ENCODE measurements at places on chromosomes 13 and 19. TPM values are rescaled to one million over a fixed set of nuclear protein-coding genes. Genes with fewer than 3 reads are reported as not detected.

DNA sequence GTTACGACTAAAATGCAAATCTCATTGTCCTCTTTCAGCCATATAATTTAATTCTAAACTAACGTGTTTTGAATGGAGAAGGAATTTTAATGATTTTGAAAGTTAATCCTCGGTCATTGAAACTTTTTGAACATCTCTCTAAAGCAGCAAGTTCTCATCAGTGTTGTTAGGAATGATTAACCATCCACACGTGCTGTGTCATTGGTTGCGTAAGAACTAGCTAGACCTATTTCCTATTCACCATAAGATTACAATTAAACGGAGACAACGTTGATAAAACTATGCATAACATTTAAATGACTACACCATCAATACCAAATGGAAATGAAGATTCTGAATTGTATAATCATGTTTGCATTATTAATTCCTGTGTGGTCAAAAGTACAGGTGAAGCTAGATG is 155.6 kb upstream of the IRS2 start:
- H3K27ac ChIP-seq: no peak overlapping the region
- no peak for DNase-seq
- no peaks in the 10 kb centered on the region for H3K4me1 ChIP-seq
- peaks cover 16% of the 10 kb centered on the region for H3K27me3 ChIP-seq

KIR2DL4 gene
- total RNA-seq: not detected

JAK3 gene
- total RNA-seq: 149 TPM

DNA sequence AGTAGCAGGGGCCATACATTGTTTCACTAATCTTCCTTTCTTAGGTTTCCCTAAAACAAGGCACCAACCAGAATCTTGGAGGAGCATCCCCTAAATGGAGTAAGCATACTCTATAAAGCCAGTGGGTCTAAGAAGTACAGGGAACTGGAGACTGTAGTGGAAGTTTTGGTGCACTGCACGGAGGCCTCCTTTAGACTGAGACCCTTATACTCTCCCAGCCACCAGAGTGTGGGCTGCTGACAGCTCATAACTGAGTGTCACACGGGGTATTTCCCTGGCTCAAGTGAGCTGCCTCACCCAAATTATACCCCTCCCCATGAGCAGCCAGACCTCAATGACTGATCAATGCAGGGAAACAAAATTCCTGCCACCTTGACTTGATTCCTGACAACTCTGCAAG is 349.5 kb downstream of the NDFIP2 start:
- H3K27ac ChIP-seq: no peak overlapping the region
- H3K36me3 ChIP-seq: no peaks in the 10 kb centered on the region
- H3K4me3 ChIP-seq: no peak overlapping the region

FXYD5 gene
- total RNA-seq: 557 TPM

GRCh38 chr19:53894707-53895106 is 12.7 kb downstream of the PRKCG start:
- peaks cover 13% of the 10 kb centered on the region for H3K36me3 ChIP-seq
- H3K4me3 ChIP-seq: no peak overlapping the region
- H3K4me1 ChIP-seq: peaks cover 15% of the 10 kb centered on the region
- DNase-seq: no peak

GRCh38 chr13:66195238-66195637 is 1034.9 kb downstream of the PCDH9 start:
- DNase-seq: no peak
- H3K4me3 ChIP-seq: no peak overlapping the region
- no peaks in the 10 kb centered on the region for H3K27me3 ChIP-seq
- H3K36me3 ChIP-seq: no peaks in the 10 kb centered on the region

UHRF1 gene
- 0.34 TPM for total RNA-seq

- no peak overlapping the region for H3K27ac ChIP-seq
- no peaks in the 10 kb centered on the region for H3K4me1 ChIP-seq
- no peak for DNase-seq
- H3K4me3 ChIP-seq: no peak overlapping the region
- H3K36me3 ChIP-seq: peaks cover 3% of the 10 kb centered on the region
These were observed 140.4 kb downstream of the TEX29 start for GRCh38 chr13:111460548-111461444.

- H3K27ac ChIP-seq: no peak overlapping the region
- H3K4me3 ChIP-seq: no peak overlapping the region
- peaks cover 27% of the 10 kb centered on the region for H3K4me1 ChIP-seq
- DNase-seq: no peak
- peaks cover under 1% of the 10 kb centered on the region for H3K36me3 ChIP-seq
These were observed 39.7 kb downstream of the RCBTB2 start for GRCh38 chr13:48493066-48493765.

DNA sequence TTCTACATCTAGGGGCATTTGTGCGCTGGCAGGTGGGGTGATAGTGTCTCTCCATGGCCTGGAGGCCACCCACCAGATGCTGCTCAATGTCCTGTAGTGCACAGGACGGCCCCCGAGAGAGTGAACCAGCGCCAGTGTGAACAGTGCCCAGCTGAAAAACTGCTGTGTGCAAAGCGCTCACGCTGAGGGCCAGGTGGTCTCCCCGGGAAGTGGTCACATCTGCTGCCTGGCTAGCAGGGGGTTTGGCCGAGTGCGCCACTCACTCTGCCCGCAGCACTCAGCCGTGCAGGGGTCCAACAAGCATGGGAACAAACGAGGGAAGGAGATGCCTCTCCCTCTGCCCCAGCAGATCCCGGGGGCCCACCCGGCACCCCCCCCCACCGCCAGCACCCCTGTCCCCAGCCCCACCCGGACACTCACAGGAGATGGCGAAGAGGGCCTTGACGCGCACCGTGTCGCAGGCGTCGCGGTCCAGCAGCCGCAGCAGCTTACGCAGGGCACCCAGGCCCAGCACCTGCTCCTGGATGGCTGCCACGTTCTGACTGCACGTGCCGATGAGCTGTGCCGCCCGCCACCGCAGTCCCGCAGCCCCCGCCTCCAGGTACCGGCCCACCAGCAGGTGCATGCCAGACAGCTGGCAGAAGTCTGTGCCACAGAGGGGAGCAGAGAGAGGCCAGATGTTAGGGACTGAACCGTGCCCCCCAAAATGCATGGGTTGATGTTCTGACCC is 5.8 kb downstream of the HSPBP1 start:
- H3K4me1 ChIP-seq: peaks cover 15% of the 10 kb centered on the region
- H3K36me3 ChIP-seq: peaks cover 9% of the 10 kb centered on the region
- no peak overlapping the region for H3K27ac ChIP-seq
- DNase-seq: no peak
- H3K4me3 ChIP-seq: peak overlapping the region; percentile 12

EID2 gene
- total RNA-seq: 14.4 TPM

DNA sequence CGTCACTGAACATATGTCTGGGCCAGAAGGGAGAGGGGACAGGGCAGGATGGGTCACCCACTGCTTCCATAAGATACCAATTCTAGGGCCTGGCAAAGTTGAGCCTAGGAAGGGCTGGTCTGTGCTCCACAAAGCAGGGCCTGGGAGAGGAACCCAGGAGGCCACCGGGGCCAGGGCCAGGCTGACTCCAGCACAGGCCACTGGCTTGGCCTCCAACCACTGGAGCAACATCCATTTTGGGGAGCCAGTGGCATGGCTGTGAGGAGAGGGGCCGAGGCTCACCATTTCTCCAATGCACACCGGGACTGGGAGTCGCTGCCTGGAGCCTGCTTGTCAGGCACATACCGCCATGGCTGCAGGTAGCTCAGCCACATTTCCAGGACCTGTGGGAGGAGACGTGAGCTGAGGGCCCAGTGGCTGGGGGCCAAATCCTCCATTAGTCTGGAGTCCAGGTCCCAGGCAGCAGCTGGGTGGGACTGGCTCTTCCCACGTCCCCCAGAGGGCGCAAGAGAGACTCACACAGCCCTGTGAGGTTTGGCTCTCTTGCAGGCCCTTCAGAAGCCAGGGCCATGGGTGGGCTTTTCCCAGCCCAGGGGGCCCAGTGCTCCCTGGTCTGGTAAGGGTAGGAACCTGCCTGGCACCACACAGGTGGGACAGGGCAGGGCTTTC is 27.7 kb downstream of the TUBA3C start:
- H3K27me3 ChIP-seq: no peaks in the 10 kb centered on the region
- no peak for DNase-seq
- H3K36me3 ChIP-seq: no peaks in the 10 kb centered on the region
- peaks cover 4% of the 10 kb centered on the region for H3K4me1 ChIP-seq
- no peak overlapping the region for H3K4me3 ChIP-seq

SERP2 gene
- not detected for total RNA-seq

ZNF99 gene
- not detected for total RNA-seq

PDE4A gene
- 9.5 TPM for total RNA-seq

DNA sequence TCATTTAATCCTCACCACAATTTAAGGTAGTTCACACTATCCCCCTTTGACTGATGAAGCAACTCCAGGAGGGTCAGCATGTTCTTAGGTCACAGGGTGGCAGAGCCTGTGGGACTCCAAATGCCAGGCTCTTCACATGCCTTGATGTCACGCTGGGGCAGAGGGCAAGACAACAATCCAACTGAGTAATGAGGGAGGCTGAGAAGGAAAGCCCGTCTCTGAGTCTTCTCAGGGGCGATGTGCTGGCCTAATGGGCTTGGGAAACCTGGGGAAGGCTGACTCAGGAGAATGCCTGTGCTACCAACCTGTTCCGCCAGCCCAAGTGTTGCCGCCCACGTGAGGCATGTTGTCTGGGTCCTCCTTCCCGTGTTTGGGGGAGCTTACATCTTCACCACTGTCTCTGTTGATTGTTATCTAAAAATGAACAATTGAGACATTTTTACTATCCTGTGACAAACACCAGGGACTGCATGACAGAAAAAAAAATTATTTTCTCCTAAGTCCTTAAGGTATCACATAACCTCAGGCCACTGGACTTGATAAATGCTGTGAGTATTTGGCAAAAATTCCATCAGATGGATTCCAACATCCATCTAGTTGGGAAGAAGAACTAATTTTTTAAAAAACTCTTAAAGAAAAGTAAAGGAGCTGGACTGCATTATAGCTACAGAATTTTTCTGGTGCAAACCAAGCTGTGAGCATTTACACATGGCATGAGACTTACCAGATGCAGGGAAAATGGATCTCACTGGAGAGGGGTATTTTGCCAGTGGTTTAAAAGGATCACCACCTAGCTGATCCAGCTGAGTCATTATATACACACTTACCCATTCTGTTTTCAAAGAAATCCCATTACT is 157.5 kb downstream of the RGCC start:
- peaks cover 10% of the 10 kb centered on the region for H3K36me3 ChIP-seq
- H3K27me3 ChIP-seq: no peaks in the 10 kb centered on the region
- DNase-seq: no peak
- H3K27ac ChIP-seq: no peak overlapping the region

CTXN1 gene
- total RNA-seq: not detected

DNA sequence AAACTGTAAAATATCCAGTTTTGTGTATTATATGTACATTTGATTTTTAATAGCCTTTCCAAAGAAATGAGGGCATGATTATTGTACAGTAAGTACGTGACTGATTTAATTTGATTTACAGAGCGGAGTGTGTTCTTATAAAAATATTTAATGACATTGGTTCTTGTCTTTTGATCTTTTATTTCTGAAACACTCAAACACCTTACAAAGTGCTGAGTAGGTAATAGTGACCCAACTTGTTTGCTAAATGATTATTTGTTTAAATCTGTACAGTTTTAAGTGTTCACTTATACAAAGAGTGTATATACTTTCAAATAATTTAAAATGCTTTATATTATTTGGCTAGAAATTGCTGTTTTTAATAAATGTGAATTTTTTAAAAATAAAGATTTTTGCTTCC is 71.5 kb downstream of the COG3 start:
- H3K4me1 ChIP-seq: peaks cover 7% of the 10 kb centered on the region
- H3K4me3 ChIP-seq: no peak overlapping the region
- H3K27ac ChIP-seq: peak overlapping the region; percentile 57
- H3K36me3 ChIP-seq: peaks cover 10% of the 10 kb centered on the region

DNA sequence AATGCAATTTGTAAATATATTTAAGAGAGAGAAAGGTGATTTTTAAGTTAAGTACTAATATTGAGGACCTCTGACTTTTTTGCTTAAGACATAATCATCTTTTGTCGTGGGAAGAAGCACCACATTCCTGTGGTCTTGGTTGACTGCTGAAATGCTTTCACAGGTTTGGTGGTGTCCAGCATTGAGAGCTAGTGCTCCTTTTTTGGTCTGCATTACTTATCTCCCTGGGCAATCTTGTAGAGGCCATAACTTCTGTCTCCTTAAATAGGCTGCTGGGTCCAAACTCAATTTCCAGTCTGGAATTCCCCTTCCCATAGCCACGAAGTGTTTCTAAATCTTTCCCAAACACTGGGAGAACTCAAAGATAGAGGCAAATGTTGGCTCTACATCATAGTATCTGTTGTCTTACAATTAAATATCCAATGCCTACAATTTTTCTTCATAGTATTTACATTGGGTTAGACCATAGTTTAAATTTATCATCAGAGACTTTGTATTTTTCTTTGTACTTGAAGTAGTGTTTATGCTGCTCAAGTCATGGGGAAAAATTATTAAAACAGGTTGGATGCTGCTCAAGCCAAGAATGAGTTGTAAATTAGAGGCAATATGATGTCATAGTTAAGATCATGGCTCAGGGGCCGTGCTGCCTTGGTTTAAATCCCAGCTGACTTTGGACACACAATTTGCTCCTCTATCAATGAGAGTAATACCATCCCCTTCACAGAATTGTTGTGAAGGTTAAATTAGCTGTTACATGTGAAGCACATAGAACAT is 105.6 kb downstream of the POSTN start:
- no peaks in the 10 kb centered on the region for H3K36me3 ChIP-seq
- H3K4me3 ChIP-seq: no peak overlapping the region
- no peak for DNase-seq
- no peak overlapping the region for H3K27ac ChIP-seq
- no peaks in the 10 kb centered on the region for H3K27me3 ChIP-seq

GRCh38 chr13:94656176-94656575 is 54.5 kb downstream of the GPR180 start:
- H3K4me3 ChIP-seq: no peak overlapping the region
- peaks cover 24% of the 10 kb centered on the region for H3K27me3 ChIP-seq
- no peak overlapping the region for H3K27ac ChIP-seq

TTYH1 gene
- not detected for total RNA-seq

DNA sequence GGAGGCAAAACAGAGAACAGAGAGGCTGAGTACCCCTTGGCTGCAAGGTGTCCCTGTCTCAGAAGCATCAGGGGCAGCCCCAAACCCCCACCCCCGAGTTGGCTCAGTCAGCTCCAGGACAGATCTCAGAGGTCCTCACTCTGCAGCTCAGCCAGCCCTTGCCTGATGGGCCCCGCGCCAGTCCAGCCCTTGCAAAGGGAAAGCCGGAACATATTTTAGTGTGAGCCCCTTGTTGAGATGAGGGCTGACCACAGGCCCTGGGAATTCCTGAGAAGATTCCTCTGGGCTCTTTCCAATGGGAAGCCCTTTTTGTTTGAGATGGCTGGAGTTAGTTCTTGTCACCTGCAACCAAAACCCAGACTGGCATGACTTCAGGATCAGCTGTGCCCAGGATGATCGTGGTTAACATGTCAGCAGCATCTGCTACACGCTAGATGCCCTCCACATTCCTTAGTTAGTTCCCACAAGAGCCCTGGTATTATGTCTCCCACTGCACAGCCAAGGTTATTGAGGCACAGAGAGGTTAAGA is 33.9 kb upstream of the CCNE1 start:
- H3K36me3 ChIP-seq: no peaks in the 10 kb centered on the region
- peaks cover 15% of the 10 kb centered on the region for H3K27me3 ChIP-seq
- H3K4me1 ChIP-seq: peaks cover 4% of the 10 kb centered on the region
- DNase-seq: no peak
- H3K4me3 ChIP-seq: no peak overlapping the region
- H3K27ac ChIP-seq: no peak overlapping the region

ENOX1 gene
- total RNA-seq: not detected

- no peak for DNase-seq
- peaks cover 22% of the 10 kb centered on the region for H3K27me3 ChIP-seq
- H3K4me3 ChIP-seq: no peak overlapping the region
- H3K36me3 ChIP-seq: no peaks in the 10 kb centered on the region
- peak overlapping the region; percentile 1 for H3K27ac ChIP-seq
These were observed 5.8 kb downstream of the CEBPA start for GRCh38 chr19:33296488-33296971.

All from T-helper 17 cell (primary cell).